Fibroblast of skin of left biceps (primary cell): ENCODE measurements at places on chromosomes 4 and X.

GRCh38 chrX:53449632-53450031 is 15.5 kb upstream of the HSD17B10 start:
- no peak for DNase-seq

GRCh38 chr4:172983014-172983413 is 185.6 kb upstream of the GALNT7 start:
- no peak for DNase-seq

GRCh38 chr4:158170691-158171561 is 1.9 kb downstream of the GASK1B start:
- no peak for DNase-seq

- no peak for DNase-seq
These were observed at the start of gene NPY5R for GRCh38 chr4:163343604-163344146. Gene NPY5R, plus strand, starts transcription at chr4:163343892. Its CDS starts 6,382 bp downstream, at chr4:163350274.

DNA sequence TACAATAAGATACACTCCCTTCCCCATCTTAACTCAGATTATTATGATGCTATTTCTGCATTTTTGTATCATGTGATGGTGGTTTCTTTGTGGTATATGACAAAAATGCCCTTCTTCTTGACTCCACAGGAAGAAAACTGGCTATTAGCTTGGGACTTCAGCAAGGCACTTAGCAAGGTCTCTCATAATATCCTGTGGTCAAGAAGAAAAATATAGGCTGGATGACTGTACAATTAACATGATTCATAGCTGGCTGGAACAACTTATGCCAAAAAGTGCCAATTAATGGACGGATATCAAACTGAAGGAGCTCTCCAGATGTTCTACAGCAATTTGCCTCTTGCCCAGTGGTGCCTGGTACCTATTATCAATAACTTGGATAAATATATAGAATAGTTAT is 2.3 kb upstream of the MID1IP1 start:
- no peak for DNase-seq

- DNase-seq, result no peak
These were observed 20.9 kb downstream of the INTS6L start for GRCh38 chrX:135541351-135541750.

DNA sequence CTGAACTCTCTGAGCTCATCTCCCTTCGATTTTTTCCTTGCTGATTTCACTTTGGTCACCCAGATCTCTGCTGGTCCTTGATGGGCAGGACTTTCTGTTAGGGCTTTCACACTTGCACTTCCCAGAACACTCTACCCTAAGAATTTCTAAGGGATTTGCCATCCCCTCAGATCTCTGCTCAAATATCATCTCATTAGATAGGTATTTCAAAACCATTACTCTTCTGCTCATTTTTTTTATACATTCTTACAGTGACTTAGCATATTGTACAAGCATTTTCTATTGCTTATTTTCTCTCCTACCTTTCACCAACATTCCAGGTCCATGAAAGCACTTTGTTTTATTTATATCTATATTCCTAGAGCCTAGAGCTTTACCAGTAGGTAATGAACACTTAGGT is 913.3 kb downstream of the PDHA2 start:
- no peak for DNase-seq

DNA sequence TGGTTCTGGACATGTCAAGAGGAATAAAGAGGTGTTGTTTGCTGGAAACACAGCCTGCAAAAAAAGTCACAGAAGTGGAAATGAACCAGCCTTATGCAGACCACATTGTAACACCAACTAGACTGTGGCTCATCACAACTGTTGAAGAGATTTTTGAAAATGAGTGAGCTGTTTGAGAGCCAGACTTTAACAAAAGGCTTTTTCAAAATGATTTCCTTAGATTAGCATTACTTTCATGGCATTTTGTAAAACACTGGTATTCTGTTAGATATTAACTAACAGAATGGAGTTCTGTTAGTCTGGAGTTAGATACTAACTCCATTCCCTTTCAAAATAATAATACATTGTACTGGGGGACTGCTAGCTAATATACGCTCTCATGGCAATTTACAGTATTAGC is 60.6 kb upstream of the GABRA2 start:
- no peak for DNase-seq

GRCh38 chr4:8433136-8433535 is 7.4 kb downstream of the ACOX3 start:
- DNase-seq, result no peak

- no peak for DNase-seq
These were observed 59.4 kb upstream of the PPP4R3C start for GRCh38 chrX:27522500-27522899.
